ENCODE measurements at places on chromosomes 6 and 20.

DNA sequence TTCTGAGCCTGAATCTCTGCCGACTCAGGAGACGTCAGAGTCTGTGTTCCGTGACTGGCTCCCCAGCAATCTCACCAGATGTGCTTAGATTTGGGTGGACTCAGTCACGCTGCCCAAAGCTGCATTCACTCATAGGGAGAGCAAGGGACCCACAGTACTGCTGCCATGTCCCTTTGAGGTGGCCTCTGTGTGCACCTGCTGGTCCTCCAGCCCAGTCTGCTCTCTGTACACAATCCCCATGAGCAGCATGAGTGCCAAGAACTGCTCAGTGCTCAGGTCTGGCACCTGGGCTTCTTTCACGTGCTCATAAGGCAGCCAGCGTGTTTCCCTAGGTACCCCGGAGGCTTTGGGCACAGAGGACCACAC lies 44.2 kb upstream of the TIAM2 start:
- no peak for DNase-seq

- no peak for DNase-seq
Measured at GRCh38 chr6:38350942-38351341, 288.8 kb downstream of the BTBD9 start.

DNA sequence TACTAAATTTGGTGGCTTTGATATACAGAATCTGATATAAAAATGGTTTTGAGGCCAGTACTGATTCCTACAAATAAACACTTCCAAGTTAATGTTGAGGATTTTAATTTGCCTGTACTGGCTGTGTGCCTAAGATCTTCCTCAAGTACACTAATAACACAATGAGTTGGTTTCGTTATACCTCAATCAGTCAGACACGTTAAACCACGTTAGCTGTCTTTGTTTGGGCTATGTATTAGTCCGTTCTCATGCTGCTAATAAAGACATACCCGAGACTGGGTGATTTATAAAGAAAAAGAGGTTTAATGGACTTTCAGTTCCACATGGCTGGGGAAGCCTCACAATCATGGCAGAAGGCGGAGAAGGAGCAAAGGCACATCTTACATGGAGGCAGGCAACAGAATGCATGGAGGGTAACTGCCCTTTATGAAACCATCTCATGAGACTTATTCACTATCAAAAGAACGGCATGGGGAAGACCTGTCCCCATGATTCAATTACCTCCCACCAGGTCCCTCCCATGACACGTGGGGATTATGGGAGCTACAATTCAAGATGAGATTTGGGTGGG lies 46.2 kb downstream of the NT5E start:
- DNase-seq: no peak

- DNase-seq: no peak
Measured at GRCh38 chr20:7029019-7029418, 261.5 kb downstream of the BMP2 start.
